OCI-LY7 (cell line): ENCODE measurements at places on chromosomes 12 and 14.
A peak's percentile ranks its signal among the peaks of the same experiment; 100 is the strongest.

DNA sequence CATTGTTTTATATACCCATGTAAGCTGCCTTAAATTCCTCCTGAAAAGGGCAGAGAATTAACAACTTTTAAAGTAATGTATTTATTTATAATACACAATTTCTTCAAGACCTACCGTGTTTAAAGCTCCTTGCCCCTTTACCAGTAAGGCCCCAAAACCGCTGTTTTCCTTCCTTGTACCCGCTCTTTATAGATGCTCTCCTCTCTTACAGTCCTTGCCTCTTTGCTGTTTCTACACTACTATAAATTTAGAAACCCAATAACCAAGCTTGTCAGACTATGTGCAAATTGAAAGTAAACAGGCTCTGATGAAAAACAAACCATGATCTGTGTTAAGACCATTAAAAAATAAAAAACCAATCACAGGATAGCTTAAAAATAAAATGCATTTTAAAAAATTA lies 3.9 kb downstream of the MPHOSPH9 start:
- DNase-seq = no peak

- peak; percentile 96 for DNase-seq
These were observed 78.7 kb downstream of the PPM1A start for GRCh38 chr14:60327447-60328331.

- DNase-seq = no peak
These were observed 74.2 kb upstream of the NCOR2 start for GRCh38 chr12:124641591-124641990.

DNA sequence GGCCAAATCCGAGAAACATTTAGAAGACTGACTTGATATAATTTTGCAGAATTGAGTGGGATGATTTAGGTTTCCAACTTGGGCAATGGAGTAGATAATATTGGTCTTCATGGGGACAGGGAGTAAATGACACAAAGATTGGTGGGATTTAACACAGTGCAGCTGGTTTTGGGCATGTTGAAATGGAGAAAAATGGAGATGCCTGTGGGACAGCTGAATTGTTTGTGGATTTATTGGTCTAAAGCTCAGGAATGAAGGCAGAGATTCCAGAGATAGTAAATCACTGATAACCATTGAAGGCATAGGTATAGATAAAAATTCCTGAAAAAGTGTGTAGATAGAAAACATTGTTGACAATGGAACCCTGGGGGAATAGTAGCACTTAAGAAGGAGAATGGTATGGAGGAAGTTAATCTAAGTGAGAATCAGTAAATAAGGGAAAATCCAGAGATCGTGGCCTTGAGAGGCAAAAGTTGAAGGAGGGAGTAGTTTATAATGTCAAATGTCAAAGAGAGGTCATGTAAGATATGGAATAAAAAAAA lies 120.9 kb upstream of the ATP2B1 start:
- no peak for DNase-seq

DNA sequence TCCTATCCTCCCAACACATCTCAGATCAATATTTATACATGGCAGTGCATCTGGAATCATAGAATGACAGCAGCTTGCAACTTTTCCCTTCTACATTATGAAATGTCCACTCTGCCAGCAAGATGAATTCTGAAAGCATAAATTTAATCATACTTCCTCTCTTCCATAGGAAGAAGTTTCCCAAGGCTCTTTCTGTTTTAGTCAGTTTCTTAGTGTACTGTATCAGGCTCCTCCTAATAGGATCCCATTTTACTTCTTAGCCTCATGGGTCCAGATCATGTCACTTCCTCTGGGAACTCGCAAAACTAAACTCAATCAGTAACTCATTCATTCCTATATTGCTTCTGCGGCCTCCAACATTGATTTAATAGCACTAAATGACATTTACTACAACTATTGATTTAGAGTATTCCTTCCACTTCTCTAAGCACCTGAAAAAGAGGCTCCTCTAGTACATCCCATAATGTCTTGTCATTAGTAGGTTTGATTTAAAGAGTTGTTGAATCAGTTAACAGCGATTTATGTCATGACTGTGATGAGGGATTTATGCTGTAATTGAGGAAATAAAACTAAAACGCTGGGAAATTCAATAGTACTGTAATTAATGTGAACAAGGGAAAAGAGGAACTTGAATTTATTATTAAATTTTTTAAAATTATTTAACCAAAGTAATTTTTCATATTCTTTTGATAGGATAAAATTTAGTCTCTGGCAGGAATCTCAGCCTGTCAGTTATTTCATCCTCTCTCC lies 4.0 kb downstream of the CLEC1A start:
- no peak for DNase-seq

- no peak for DNase-seq
These were observed 104.6 kb upstream of the PWP1 start for GRCh38 chr12:107580750-107581618.

DNA sequence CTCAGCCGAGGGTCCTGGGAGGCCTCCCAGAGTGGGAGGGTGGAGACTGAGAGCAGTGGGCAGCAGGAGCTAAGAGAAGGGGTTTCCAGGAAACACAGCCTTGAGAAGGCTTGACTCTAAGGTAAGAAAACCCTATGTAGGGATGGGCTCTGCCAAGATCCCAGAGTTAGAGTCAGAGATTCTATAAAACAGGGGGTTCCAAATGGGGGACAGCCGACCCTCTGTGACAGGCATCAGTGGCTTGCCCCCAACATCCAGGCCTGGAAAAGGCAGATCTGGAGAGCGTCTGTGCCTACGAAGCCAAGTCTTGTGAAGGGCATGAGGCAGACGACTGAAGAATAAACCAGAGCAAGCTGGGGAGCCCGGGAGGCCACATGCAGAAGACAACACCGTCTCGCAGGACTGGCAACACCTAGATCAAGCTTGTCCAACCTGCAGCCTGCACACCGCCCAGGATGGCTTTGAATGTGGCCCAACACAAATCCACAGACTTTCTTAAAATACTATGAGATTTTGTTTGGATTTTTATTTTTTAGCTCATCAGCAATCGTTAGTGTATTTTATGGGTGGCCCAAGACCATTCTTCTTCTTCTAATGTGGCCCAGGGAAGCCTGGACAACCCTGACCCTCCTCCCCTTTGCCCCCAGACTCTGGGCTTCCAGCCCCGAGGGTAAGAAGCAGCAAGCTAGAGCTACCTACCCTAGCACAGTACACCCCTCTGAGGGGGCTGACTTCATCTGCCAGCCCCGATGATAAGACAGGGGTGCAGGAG lies 42.1 kb downstream of the PRMT8 start:
- DNase-seq = no peak
